ENCODE measurements at places on chromosomes 2 and 18.

DNA sequence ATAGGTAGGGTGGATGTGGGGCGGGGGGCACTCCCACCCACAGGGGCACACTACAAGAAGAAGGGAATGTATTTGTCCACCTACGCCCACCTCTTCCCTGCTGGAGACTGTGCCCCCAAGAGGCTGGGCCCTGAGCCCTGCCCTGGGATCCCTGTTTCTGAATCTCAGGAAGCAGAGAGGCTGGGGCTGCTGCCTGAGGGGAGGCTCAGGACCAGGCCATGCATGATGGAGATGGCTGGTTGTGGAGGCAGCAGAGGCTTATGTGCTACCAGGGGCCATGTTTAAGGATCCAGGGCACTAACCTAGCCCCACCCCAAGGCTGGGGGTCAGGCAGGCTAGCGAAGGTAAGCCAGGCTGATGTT is 81.1 kb upstream of the OTOF start:
- no peak for DNase-seq

GRCh38 chr2:121524685-121525425 is 5.8 kb upstream of the RNU4ATAC start:
- DNase-seq, result no peak

- DNase-seq, result no peak
These were observed 35.2 kb downstream of the PRELID3A start for GRCh38 chr18:12442946-12443345.

GRCh38 chr18:62426191-62426488 is 96.7 kb upstream of the ZCCHC2 start:
- no peak for DNase-seq

GRCh38 chr2:58239243-58239925 is 1.7 kb downstream of the FANCL start:
- no peak for DNase-seq

- DNase-seq, result no peak
These were observed 273.1 kb upstream of the FANCL start for GRCh38 chr2:58514252-58514651.

GRCh38 chr2:239285932-239286230 is 114.9 kb downstream of the HDAC4 start:
- no peak for DNase-seq

GRCh38 chr2:153004627-153005026 is 286.2 kb downstream of the ARL6IP6 start:
- no peak for DNase-seq

- no peak for DNase-seq
These were observed 284.7 kb upstream of the ZC3H15 start for GRCh38 chr2:186201371-186201770.

DNA sequence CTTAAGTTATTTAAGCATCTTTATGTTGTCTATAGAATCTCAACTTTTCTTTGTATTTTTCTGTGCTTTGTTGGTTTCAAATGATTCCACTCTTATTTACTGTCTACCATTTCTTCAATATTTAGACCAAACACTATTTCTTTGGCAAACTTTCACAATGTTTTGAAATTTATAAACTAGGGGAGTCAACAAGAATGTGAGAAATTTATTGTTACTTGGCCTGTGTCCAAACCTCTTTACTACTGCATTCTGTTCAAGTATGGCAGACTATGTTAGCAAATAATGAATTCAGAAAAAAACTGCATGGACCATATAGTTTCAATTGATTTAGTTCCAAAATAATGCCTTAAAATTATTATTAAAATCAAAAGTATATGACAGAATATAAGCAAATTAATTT is 470.2 kb downstream of the FBXO15 start:
- DNase-seq, result no peak

DNA sequence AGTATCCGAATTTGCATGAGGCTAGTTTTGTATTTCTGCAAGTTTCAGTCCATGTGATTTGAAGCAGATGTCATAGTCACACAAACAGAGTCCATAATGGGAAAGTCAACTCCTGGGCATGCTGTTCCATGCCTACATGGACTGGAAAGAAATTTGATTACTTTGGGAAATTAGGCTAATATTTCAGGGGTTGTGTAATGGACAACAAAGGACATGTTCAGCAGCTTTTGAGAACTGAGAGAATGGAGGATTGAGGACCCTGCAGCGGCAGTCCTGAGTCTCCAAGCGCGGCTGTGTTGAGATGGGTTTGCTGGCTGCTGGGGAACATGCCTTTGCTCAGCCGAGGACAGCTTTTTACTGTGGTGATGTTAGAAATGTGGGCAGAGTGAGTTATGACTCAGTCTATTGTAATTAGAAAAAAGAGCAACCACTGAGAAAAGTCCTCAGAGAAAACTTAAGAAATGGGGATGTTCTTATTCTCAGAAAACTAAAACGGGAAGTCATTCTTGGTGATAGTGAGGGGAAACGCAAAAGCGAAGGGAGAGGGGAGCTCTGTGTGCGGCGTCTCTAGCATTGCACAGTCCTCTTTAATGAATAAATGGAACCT is 149.2 kb downstream of the FAM210A start:
- DNase-seq, result no peak

DNA sequence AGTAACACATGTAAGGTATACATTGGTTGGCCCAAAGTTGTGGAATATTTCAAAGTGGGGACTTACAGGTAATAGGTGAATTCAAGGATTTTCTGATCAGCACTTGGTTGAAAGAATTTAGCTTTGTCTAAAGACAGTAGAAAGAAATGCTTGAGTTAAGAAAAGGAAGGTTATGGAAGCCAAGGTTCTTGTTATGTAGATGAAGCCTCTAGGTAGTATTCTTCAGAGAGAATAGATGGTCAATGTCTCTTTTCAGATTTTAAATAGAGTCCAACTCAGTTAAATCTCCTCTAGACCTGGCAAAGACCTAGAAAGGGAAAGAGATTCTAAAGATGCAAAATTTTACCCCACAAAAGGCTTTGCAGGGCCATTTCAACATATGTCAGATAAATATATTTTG is 157.4 kb downstream of the ANKRD30B start:
- no peak for DNase-seq

GRCh38 chr2:97646977-97647376 is 1.1 kb downstream of the COX5B start:
- DNase-seq, result no peak

GRCh38 chr2:33134086-33134771 is 187.5 kb downstream of the LTBP1 start:
- DNase-seq, result no peak

- no peak for DNase-seq
These were observed 173.1 kb upstream of the HS6ST1 start for GRCh38 chr2:128491692-128492244.
